ENCODE measurements at places on chromosomes 12 and 14. TPM values are rescaled to one million over a fixed set of nuclear protein-coding genes. Genes with fewer than 3 reads are reported as not detected.

Gene HOXC9
- total RNA-seq: not detected

- no peak overlapping the region for H3K4me3 ChIP-seq
- no peak for DNase-seq
- H3K27ac ChIP-seq: no peak overlapping the region
- peaks cover 7% of the 10 kb centered on the region for H3K36me3 ChIP-seq
- no peaks in the 10 kb centered on the region for H3K4me1 ChIP-seq
- no peaks in the 10 kb centered on the region for H3K27me3 ChIP-seq
Measured at GRCh38 chr14:92959189-92959531, 36.2 kb downstream of the CHGA start.

Gene LRRC9
- total RNA-seq: not detected

DNA sequence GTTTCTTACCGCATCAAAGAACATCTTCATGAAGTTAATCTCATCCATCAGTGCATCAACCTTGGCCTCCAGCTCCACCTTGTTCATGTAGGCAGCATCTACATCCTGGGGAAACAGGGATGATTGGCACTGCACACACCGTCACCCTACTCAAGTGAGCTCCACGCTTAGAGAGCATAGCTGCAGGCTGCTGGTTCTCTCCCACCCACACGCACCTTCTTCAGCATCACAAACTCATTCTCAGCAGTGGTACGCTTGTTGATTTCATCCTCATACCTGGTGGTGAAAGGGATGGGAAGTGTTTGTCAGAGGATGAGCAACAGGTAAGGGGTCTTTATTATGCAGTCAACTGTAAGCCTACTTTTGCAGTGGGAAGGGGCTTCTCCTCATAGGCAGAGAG lies 2.3 kb downstream of the KRT5 start:
- no peaks in the 10 kb centered on the region for H3K4me1 ChIP-seq
- no peak for DNase-seq
- no peaks in the 10 kb centered on the region for H3K36me3 ChIP-seq
- no peak overlapping the region for H3K27ac ChIP-seq
- no peak overlapping the region for H3K4me3 ChIP-seq
- no peaks in the 10 kb centered on the region for H3K27me3 ChIP-seq

- no peaks in the 10 kb centered on the region for H3K36me3 ChIP-seq
- H3K27me3 ChIP-seq: no peaks in the 10 kb centered on the region
- no peak overlapping the region for H3K4me3 ChIP-seq
- no peak overlapping the region for H3K27ac ChIP-seq
- DNase-seq: no peak
Measured at GRCh38 chr14:52467515-52468266, 84.6 kb downstream of the TXNDC16 start.

DNA sequence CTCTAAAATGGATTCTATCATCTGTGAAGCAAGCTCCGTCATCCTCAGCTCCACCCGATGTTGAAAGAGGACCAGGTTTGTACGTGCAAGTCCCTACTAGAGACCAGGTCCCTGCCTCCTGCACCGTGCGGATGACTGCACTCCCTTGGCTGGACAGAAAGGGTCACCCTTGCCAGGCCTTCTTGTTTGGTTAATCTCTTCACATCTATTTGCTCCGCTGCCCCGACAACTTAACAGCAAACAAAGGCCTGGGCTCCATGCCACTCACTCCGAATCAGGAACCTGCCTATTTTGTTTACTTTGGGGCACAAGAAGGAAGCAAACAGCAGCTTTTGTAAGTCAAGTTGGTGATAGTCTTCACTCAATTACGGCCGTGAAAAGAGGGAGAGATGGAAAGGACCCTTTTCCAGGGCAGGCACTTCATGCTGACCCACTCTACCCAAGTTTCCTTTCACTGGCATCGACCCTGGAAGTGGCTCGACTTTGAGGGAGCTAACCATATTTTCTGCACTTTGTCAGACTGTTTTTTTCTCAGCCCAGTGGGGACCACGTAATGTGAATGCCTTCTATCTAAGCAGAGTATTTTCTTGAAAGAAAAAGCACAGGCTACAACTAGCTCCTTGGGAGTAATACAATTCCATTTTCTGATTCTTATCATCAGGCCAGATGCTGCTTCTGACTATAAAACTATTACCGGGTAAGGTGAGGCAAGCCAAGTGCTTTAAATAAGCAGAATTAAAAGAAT lies 202.6 kb downstream of the FOXN3 start:
- no peak overlapping the region for H3K4me3 ChIP-seq
- DNase-seq: no peak
- no peaks in the 10 kb centered on the region for H3K4me1 ChIP-seq
- H3K27me3 ChIP-seq: no peaks in the 10 kb centered on the region
- H3K36me3 ChIP-seq: peaks cover 11% of the 10 kb centered on the region

GRCh38 chr12:85301051-85301450 lies 21.0 kb downstream of the ALX1 start:
- no peaks in the 10 kb centered on the region for H3K27me3 ChIP-seq
- no peaks in the 10 kb centered on the region for H3K4me1 ChIP-seq
- no peak for DNase-seq
- H3K4me3 ChIP-seq: no peak overlapping the region
- H3K36me3 ChIP-seq: no peaks in the 10 kb centered on the region
- no peak overlapping the region for H3K27ac ChIP-seq

Gene ADCK1
- total RNA-seq: 5.9 TPM

- no peaks in the 10 kb centered on the region for H3K4me1 ChIP-seq
- no peaks in the 10 kb centered on the region for H3K36me3 ChIP-seq
- H3K4me3 ChIP-seq: no peak overlapping the region
Measured at GRCh38 chr12:98127336-98127679, 388.1 kb upstream of the TMPO start.

GRCh38 chr12:27177706-27178105 lies 66.4 kb upstream of the STK38L start:
- no peak overlapping the region for H3K27ac ChIP-seq
- no peak overlapping the region for H3K4me3 ChIP-seq
- DNase-seq: no peak
- H3K36me3 ChIP-seq: no peaks in the 10 kb centered on the region

DNA sequence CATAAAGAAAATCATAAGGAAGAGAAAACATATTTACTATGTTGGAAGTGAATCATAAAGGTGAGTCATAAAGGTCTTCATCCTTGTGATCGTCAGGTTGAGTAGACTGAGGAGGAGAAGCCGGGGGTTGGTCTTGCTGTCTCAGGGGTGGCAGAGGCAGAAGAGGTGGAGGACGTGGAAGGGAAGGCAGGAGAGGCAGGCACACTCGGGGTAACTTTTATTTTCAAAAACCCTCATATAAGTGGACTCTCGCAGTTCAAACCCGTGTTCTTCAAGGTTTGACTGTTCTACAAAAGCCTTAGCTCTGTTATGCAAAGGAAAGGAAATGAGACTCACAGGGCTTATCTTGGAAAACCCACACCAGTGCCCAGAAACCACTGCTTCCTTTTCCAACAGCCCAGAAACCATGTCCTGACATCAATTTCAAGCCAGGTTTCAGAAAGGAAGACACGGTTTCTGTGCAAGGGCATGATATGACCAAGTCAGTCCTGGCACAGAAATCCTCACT lies 14.0 kb downstream of the SMCO2 start:
- no peaks in the 10 kb centered on the region for H3K27me3 ChIP-seq
- H3K4me3 ChIP-seq: no peak overlapping the region
- no peak overlapping the region for H3K27ac ChIP-seq

GRCh38 chr12:91163116-91163515 lies 19.5 kb downstream of the DCN start:
- H3K27me3 ChIP-seq: no peaks in the 10 kb centered on the region
- no peaks in the 10 kb centered on the region for H3K36me3 ChIP-seq
- no peak overlapping the region for H3K4me3 ChIP-seq
- no peak overlapping the region for H3K27ac ChIP-seq

DNA sequence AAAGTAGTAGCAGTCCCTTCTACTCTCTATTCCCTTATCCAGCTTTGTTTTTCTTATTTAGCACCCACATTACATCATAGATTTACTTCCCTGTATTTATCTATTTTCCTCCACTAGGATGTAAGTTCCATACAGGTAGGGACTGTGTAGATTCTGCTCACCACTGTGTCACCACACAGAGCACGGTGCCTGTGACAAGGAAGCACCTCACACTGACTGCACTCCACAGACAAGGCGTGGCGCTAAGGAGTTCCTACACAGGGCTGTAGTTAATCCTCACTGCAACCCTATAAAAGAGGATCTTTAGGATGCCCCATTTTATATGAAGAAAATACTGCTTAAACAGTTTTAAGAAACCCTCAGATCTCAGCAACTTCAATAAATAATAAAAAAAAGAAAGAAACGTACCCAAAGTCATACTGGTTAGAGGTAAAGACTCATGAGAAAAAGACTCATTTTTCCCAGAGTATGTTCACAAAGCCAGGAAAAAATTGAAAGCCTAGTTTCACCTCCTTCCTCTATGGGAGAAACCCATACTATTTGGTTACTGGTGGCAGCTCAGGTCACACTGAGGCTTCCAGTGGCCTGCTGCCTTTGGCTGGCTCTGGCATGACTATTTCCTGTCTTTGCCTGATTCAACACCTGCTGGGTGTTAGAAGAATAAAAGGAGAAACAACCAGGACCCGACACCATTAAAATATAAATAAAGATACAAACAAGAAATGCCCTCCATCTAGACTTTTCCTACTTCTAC lies 36.9 kb downstream of the RAD9B start:
- no peaks in the 10 kb centered on the region for H3K27me3 ChIP-seq
- H3K36me3 ChIP-seq: peaks cover 39% of the 10 kb centered on the region
- H3K4me1 ChIP-seq: no peaks in the 10 kb centered on the region

GRCh38 chr12:20798554-20798953 lies 12.0 kb upstream of the SLCO1B3 start:
- no peak overlapping the region for H3K4me3 ChIP-seq
- DNase-seq: no peak
- H3K36me3 ChIP-seq: no peaks in the 10 kb centered on the region
- H3K27ac ChIP-seq: no peak overlapping the region

DNA sequence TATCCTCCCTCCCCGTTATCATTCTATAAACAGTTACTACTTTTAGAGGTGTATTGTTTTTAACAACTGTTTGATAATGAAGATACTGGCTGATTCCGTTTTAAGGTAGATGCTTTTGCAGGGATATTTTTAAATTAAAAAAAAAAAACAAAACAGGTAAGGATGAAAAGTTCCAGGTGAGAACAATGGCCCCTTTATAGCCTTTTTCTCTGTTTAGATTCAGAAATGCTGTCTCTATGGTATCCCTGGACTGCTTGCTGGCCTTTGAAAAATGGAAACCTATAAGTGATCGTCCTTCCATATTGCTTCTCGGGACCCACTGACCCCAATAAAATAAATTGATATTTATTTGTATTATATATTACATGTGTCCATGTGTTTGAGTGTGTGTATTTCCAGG lies 23.2 kb upstream of the ANO6 start:
- no peaks in the 10 kb centered on the region for H3K36me3 ChIP-seq
- H3K4me1 ChIP-seq: no peaks in the 10 kb centered on the region
- DNase-seq: no peak
- no peak overlapping the region for H3K27ac ChIP-seq
- no peaks in the 10 kb centered on the region for H3K27me3 ChIP-seq

GRCh38 chr12:5789469-5789968 lies 155.5 kb downstream of the ANO2 start:
- H3K36me3 ChIP-seq: no peaks in the 10 kb centered on the region
- no peak overlapping the region for H3K27ac ChIP-seq
- no peak for DNase-seq
- no peaks in the 10 kb centered on the region for H3K27me3 ChIP-seq

GRCh38 chr12:57145460-57146059 lies 1.9 kb downstream of the LRP1-AS start:
- H3K4me1 ChIP-seq: no peaks in the 10 kb centered on the region
- H3K27ac ChIP-seq: no peak overlapping the region
- H3K27me3 ChIP-seq: no peaks in the 10 kb centered on the region
- no peak for DNase-seq

Data from CD8-positive, alpha-beta memory T cell (primary cell).